ENCODE measurements at places on chromosomes 1 and 21.

GRCh38 chr1:19154876-19155275 lies 55.2 kb downstream of the UBR4 start:
- DNase-seq = no peak

DNA sequence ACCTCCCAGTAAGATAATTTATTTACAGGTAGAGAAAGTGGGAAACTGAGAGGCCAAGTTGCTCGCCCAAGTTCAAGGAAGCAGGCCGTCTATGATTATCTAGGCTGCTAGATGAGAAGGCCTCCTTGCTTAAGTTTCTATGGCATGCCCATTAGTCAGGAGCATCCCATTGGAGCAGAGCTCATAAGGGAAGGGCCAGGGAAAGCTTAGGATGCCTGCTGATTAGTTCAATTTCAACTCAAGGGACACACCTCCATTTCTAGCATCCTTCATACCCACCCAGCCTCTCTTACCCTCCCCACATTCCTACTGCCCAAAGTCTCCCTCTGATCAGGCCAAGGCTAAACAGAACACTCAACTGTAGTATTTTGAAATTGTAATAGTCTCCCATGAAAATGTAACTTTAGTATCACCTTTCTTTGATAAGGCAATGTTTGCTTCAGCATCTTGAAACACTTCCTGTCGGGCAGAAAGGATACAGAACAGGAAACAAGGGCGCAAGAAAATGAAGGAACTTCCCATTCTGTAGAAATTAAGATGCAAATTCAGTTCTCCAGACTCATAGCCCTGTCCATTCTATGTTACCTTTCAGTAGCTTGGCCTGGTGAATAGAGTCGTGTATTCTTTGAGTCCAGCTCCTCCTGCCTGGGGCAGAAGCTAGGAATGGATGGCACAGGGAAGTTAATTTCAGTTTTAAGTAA lies 46.3 kb upstream of the TARBP1 start:
- DNase-seq = no peak

GRCh38 chr1:234980291-234980644 lies 148.4 kb downstream of the TOMM20 start:
- no peak for DNase-seq

DNA sequence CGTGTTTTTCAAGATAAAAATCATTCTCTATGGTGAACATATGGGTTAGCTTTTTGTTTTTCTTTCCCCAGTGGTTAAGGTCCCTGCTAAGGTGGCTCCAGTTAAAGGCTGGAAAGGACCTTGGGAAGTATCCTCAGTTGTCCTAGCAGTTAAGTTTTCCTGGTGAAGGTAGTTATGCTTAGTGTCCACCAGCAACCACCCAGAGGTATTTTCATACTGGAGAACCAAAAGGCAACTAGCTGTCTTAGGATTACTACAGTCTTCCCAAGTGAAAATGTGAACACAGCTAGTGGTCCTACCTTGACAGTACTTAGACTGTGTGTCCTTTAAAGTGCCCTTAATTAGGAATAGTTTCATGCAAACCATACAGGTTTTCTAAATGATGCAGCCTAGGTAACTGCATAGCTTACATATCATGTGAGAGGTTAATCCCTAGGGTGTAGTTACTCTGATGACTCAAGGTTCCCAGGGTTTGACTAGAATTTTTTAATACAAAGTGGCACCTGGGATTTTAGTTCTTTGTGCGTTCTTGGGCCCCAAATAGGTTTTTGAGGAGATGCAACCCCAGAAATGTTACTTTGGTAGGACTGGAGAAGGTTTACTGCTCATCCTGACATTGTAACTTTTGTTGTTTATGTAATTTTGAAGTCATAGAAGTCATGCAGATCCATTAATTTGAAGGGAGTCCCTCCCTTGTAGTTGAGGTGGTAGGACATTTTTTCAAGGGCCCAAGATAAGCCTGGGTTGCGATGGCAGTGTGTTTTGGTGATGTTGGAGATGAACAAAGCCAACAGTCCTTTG lies 36.5 kb downstream of the YY1AP1 start:
- no peak for DNase-seq

DNA sequence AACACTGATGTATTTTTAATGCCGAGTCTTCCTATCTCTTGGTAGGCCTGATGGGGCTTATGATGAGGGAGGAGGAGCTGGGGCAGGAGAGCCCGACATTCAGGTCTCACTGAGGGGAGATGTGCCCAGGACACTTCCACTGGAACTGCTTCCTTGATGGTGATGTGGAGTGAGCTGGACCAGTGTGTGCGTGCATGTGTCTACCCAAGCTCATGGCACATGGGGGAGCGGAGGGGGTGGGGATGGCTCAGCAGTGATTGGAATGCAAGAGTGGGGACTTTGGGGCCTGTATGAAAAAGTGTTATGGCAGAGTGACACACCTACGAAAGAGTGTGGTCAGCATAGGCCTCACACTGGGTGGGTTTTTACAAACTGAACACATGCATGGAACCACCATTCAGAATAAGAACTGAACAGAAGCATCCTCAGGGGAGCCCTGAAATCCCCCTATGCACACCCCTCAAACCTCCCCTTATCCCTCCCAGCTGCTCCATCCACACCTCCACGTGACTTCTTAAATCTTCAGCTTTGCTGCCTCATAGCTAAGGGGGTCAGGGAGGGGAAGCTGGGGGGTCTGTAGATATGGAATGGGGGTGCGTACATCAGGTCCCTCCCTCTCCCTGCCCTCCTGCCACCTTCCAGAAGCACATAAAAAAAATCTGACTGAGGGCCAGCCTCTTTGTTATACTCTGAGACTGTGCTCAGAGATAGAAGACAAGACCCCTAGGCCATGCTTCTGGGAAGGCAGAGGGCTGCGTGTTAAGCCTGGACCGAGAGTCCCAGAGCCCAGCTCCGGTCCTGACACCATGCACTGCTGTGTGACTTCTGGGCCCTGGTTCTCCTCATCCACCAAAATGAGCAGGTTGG lies 11.6 kb downstream of the IL6R start:
- DNase-seq = no peak

GRCh38 chr21:40051801-40052200 lies 184.6 kb downstream of the PCP4 start:
- DNase-seq = no peak

DNA sequence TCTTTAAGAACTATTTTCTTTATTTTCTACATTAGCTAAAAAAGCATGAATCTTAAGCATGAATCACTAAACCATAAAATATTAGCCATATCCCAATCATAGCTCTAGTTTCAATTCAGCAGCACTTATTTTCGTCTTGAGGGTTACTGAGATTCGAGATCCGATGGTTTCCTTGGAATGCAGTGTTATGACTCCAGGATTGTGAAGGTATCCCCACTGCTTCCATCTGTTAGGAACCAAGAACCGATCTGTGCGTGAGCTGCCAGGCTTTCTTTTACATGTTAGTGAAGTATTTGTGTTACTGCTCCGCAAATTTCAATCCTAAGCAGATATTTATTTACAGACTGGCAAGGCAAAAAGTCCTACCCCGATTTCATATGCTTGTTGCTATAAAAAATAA lies 18.8 kb downstream of the TNFRSF9 start:
- no peak for DNase-seq

DNA sequence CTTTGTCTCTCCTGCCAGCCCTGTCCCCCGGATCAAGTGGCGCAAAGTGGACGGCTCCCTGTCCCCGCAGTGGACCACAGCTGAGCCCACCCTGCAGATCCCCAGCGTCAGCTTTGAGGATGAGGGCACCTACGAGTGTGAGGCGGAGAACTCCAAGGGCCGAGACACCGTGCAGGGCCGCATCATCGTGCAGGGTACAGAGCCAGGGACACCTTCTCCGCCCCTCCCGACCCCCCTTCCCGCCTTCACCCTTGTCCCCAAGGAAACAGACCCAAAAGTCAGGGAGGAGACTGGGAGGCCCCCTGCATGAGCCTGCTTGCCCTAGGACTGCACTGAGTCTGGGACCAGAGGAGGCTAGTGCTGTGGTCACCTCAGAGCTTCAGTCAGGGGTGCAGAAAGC lies 18.2 kb downstream of the CNTN2 start:
- no peak for DNase-seq

DNA sequence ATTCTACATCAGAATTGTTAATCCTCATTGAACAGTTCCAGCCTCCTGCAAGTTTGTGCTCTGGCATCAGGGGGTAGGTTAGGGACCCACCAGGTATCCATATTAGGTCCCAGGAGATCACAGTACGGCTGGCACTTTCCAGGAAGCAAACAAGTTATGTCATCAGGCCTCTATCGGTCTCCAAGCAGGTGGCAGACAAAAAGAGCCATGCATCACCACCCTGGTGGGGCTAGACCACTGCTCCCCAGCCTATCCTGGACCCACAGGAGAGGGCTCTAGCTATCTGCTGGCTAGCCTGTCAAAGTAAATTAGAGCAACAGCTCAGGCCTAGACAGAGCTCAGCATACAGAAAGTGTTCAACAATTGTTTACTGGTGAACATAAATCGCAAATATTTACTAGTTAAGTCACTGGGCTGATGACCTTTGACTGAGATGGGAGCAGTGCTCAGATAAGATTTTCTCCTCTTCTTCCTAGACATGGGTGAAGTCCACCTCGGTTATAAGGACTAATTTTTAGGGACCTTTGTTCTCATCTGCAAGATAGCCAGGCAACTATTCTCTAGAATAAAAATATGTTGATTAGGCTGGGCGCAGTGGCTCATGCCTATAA lies 6.4 kb downstream of the NUAK2 start:
- no peak for DNase-seq

DNA sequence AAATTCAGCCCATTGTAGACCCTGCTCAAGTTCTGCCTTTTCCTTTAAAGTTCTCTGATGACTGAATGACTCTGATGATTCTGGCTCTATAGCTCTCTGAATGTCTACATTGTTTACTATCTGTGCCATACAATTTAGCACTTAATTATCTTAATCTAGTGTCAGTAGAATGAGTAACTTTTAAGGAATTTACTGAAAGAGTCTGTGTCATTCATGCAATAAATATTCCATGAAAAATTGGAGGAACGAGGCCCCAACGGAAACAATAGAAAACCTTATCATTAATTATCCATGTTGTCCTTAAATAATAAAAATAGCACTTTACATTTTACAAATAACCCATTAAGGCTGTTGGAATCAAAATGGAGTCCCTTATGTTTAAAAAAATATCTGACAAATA lies 77.8 kb downstream of the SLC44A5 start:
- no peak for DNase-seq

DNA sequence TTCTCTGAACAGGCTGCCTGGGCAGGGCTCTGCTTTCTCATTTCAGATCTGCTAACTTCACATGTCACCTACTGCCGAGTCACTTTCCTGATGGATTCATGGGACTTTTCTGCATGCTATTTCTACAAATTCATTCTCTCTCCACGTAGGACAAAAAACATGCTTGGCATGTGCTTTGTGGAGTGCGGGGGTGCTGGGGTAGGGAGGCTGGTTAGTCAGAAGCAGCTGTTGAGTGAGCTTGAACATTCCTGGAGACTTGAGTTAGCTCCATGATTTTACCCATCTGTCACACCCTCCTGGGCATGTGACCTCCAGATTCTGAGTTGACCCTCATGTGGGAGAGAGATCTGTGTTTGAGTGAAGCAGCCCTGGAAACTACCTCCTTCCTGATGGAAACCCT lies 71.4 kb downstream of the UCK2 start:
- DNase-seq = no peak

GRCh38 chr1:69246109-69246508 lies 321.6 kb upstream of the LRRC7 start:
- no peak for DNase-seq

DNA sequence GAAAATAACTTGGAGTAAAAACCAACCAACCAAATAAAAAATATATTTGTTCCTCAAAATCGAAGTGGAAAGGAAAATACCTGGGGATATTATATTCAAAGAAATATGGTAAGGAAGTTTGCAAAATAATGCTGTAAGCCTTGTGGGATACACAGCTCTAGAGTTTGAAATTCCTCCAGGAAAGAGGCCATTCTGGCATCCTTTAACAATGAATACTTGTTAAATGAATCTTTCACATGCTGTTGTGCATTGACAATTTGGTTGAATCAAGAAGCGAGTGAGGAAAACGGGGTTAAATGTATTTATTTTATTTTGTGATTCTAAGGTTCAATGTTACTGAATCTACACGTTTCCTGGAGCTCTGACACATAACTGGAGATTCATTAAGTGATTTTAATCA lies 30.5 kb upstream of the NTNG1 start:
- DNase-seq = no peak

GRCh38 chr1:157111396-157112165 lies 12.0 kb upstream of the ETV3L start:
- no peak for DNase-seq

DNA sequence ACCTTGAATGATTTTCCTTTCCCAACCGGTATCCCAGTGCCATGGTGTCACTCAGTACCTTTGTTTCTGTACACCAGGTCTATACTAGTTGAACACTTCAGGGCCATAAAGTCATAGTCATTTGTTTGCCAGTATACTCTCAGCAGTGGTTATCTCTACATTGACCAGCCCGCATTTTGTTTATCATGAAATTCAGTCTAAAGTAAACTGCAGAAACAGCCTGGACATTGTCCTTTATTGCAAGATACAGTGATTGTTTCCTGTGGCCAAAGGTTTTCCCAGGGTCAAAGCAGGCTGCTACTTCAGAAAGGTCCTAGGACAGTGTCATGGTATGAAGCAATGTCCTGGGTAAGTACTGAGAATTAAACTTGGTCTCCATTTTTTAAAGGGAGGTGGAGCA lies 407.4 kb downstream of the RWDD3 start:
- DNase-seq = no peak

- DNase-seq = peak; percentile 85
These were observed 18.3 kb upstream of the CAPN8 start for GRCh38 chr1:223683586-223684487.

DNA sequence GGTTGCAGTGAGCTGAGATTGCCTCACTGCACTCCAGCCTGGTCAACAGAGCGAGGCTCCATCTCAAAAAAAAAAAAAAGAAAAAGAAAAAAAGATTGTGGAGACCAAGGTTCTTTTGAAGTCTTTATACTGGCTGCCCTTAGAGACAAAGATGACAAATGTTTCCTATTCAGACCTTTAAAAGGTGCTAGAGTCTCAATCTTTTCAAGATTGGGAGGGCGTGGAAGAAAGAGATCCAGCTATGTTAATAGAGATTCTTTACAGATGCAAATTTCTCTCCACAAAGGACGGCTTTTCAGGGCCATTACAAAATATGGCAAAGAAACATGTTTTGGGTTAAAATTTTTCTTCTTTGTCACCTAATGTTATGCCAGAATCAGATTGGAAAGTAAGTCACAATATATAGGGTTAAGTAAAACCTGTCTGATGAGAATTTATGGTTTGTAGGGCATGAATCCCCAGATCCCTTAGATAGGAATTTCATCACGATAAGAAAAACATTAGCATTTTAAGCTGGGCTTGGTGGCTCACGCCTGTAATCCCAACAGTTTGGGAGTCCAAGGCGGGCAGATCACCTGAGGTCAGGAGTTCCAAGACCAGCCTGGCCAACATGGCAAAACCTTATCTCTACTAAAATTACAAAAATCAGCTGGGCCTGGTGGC lies 13.0 kb upstream of the MORC3 start:
- peak; percentile 90 for DNase-seq

DNA sequence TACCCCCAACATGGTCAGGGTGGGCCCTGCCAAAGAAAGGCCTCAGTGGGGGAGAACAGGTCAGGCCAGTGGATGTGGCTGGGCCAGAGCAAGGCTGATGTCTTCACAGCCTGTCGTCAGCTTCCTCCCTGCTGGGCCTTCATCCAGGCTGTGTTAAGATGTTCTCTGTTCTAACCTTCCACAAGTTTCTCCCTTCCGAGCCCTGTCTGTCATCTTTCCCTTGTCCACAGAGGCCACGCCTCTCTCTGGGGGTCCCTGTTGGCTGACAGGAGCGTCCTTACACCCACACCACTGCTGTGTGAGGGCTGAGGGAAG lies 36.2 kb downstream of the SIM2 start:
- no peak for DNase-seq

Data from HAP-1 (cell line).